ENCODE measurements at places on chromosomes 7 and 10.

- DNase-seq: no peak
Observed at GRCh38 chr7:150685219-150686029, at the start of gene GIMAP2. Gene GIMAP2, plus strand, starts transcription at chr7:150685706. Its CDS starts 1,354 bp downstream, at chr7:150687060.

DNA sequence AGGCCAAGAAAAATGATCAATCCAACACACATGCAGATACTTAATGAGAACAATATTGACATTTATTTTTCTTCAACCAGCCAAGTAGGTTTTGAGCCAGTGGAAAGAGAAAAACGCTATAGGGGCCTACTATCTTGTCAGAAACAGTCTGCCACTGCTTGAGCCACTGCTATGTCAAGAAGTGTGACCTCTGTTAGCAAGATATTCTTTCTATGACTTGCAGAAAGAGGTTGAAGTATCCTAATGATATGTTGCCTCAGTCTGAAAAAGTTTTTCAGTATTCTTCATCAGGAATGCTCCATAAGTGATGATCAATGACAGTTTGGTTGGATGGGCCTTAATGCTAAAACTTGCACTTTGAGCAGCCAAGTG, 328.4 kb upstream of the KCND2 start:
- DNase-seq: no peak

- no peak for DNase-seq
Observed at GRCh38 chr7:91519241-91520158, 255.3 kb downstream of the FZD1 start.

DNA sequence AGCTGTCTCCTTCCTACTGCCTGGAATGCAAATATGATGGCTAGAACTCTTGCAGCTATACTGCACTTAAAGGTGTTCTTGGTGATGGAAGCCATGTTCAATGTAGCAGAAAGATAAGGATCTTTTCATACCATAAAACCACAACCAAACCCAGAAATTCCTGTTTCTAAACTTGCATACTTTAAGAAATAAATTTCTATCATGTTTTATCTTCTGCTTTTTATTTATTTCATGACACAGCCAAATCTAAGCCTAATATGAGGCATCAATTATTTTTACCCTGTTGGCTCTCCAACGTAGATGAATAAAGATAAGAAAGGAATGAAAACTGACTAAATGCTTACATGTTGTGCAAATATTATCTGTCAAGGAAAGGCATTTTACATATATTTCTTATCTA, 224.1 kb downstream of the DOCK4 start:
- no peak for DNase-seq

DNA sequence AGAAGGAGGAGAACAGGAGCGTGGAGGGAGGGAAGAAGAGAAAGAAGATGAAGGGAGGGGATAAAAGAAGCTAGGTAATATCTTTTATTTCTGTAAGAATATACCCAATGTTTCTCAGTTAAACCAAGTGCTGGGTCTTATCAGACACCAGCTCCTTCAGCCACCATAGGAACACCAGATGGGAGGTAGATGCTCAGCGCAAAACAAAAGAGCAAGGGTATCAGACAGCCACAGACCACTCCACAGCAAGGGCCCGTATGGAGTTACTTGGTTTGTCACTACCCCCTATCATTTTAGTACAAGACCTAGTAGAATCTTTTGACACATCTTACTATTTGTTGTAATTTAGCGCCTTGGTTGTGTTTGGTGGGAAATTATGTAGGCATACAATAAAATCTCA, 65.9 kb upstream of the FAM133B start:
- no peak for DNase-seq

GRCh38 chr10:52455098-52455497, 141.0 kb downstream of the DKK1 start:
- DNase-seq: no peak

DNA sequence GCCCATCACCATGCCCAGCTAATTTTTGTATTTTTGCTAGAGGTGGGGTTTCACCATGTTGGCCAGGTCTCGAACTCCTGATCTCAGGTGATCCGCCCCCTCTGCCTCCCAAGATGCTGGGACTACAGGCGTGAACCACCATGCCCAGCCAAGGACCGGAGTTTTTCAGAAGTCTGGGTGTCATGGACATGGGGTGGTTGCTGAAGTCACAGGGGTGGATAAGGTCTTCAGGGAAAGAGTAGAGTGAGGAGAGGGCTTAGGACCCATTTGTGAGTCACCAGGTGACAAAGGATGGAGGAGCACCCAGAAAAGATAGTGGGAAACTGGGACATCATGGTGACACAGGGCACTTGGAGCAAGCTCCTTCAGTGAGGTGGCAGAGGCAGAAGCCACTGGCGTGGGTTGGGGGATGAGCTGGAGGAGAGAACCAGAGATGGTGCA, 2.8 kb upstream of the GPRIN2 start:
- DNase-seq: no peak

DNA sequence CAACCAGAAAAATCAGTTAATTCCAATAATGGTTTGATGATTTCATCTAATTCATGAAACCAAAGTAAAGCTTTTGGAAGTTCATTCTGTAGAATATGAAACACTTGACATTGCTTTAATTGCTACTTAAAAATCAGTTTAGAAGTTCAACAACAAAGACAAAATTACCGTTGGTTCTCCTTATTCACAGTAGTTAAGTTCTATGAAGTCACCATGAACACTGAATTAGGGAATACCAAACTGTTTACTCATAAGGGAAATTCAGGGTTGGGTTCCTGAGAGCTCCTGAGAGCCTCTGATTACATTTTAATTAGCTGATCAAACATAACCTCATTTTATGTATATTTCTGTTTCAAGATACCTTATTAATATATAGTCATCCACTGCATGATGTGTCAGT, 46.2 kb downstream of the ZNF438 start:
- DNase-seq: no peak

DNA sequence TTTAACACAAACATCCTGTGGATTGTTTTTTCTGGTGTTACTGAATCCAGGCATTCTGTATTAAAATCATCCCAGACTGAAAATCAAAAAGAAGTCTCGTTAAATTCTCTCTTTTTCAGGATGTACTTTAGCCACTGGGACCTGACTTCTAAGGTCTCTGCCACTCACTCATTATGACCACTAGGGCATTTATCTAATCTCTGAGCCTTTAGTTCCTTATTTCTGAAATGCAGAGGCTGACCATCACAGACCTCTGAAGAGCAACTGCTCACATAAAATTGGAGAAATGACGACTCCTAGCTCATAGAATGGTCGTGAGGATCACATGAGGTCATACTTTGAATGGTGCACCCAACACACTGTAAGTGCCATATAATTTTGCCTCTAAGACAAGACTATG, 63.2 kb downstream of the KCNMA1 start:
- no peak for DNase-seq

GRCh38 chr10:26372513-26373354, 65.4 kb upstream of the APBB1IP start:
- DNase-seq: no peak

DNA sequence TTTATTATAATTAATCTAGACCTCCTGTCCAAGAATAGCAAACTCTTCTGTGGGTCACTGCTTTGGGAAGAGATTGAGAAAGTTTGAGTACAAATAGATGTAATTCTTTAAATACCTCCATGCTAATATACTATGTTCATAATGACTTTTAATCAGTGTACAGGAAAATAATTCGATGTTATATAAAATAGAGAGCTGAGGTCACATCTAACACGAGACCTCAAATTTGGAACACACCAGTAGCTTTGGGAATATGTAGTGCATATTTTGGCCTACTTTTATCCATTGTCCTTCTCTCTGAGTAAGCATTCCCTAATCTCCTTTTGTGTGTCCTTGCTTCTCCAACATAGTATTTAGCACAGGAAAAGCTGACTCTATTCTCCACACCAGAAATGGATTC, 27.3 kb upstream of the CABCOCO1 start:
- DNase-seq: no peak

DNA sequence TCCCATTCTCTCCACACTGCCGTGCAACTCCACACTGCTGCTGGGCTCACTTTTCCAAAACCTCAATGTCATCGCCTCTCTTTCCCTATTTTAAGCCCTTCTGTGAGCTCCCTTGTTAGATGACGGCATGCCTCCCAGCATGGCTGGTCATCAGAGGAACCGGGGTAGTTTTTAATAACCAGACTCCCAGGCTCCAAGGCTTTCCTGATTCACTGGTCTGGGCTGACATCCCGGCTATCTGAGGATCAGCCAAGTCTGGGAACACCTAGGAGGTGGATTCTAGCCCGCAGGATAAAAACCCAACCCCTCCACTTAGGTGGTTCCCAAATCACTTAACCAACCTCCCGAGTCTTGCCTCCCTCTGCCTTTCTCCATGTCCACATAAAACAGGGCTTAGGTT, 295.4 kb upstream of the FZD8 start:
- DNase-seq: no peak

DNA sequence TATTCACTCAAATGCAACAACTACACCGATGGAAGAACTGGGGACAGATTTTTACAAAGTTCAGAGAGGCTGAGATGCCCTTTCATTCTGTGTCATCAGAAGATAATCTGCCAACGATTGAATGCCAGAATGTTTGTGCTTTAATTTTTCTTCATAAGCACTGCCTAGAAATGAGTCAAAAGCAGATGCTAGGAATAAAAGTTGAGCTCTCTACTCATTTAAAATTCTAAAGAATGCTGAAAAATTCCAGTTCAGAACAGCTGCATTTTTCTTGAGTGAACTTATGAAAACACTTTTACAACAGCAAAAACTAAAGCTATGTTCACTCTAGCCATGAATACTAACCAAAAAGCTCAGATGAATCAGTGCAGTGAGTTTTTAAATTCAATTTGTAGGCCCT, 22.3 kb upstream of the FAM133B start:
- DNase-seq: no peak

DNA sequence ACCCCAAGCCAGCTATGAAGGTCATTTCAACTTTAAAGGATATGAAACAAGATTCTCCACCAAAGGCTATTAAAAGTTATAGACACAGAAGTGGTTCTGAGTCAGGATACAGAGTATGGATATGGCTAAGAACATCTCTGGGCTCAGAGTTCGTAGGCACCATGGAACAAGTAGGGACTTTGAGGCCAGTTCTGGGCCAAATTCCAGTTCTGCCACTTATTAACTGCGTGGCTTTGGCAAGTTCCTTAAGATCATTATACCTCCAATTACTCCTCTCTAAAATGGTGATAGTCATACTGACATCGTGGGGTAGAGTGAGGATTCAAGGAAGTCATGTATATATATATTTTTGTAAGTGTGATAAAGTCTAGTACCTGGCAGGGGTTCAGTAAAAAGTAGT, 105.8 kb upstream of the NFE2L3 start:
- DNase-seq: no peak

Data from stimulated activated CD4-positive, alpha-beta T cell treated with anti-CD3 and anti-CD28 coated beads, Interleukin-15, amount 100 ng/mL, for 48 hours (primary cell).